NCI-H774 (cell line): ENCODE measurements at places on chromosomes 1 and 21.

- no peak for DNase-seq
Measured at GRCh38 chr1:197954718-197955418, 37.7 kb downstream of the LHX9 start.

GRCh38 chr1:106458866-106459265, 597.6 kb upstream of the PRMT6 start:
- no peak for DNase-seq

DNA sequence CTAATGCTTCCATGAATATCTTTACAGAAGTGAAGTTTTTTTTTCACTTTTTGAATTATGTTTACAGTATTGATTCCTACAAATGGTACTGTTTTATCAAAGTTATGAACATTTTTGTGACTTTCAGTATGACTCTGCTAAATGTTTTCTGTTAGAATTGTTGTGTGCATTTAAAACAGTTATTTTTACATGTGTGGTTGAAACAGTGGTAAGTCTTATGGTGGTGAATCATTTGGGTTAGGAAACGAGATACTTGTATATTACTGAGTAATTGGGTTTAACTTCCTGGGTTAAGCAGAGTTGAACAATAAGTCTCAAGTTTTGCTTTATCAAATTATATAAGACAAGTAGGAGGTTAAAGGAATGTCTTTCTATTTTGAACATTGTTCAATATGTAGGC, 66.8 kb downstream of the VPS13D start:
- no peak for DNase-seq

GRCh38 chr1:18232052-18232451, 124.5 kb downstream of the IGSF21 start:
- DNase-seq, result no peak

- no peak for DNase-seq
Measured at GRCh38 chr1:185798505-185798904, 64.3 kb downstream of the HMCN1 start.
